Stimulated activated CD4-positive, alpha-beta T cell treated with anti-CD3 and anti-CD28 coated beads, TNF-alpha, amount 100 ng/mL, for 1 hour (primary cell): ENCODE measurements at places on chromosomes 12 and 14.

DNA sequence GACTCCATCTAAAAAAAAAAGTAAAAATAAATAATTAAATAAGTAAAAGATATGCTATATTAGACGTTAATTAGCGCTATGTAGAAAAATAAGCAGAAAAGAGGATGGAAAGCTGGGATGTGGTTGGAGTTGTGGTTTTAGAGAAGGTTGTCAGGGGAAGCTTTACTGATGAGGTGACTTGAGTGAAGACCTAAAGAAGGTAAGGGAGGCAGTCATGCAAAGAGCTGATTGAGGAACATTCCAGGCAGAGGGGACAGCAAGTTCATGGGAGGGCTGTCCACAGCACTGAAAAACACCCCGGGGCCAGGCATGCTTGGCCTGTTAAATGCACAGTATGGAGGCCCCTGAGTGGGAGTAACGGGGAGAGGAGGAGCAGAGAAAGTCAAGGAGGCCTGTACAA lies 15.7 kb downstream of the SMAGP start:
- DNase-seq, result no peak

DNA sequence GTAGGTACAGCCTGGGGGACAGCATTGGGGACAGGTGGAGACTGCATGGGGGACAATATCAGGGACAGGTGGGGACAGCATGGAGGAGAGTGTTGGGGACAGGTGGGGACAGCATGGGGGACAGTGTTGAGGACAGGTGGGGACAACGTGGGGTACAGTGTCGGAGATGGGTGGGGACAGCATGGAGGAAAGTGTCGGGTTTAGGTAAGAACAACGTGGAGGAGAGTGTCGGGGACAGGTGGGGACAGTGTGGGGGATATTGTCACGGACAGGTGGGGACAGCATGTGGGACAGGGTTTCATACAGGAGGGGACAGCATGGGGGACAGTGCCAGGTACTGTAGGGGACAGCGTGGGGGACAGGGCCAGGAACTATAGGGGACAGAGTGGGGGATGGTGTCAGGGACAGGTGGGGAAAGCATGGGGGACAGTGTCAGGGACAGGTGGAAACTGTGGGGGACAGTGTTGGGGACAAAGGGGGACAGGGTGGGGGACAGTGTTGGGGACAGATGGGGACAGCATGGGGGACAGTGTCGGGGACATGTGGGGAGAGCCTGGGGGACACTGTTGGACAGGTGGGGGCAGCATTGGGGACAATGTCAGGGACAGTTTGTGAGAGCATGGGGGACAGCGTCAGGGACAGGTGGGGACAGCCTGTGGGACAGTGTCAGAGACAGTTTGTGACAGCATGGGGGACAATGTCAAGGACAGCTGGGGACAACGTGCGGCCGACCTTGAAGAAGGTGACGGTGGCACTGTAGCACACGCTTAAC lies 213.1 kb downstream of the TMEM121 start:
- DNase-seq, result no peak

- DNase-seq, result no peak
These were observed 35.5 kb downstream of the CIT start for GRCh38 chr12:119841433-119842210.

- DNase-seq, result no peak
These were observed 10.5 kb downstream of the PLD4 start for GRCh38 chr14:104935026-104935650.

GRCh38 chr12:53725824-53726223 lies 1.4 kb downstream of the CALCOCO1 start:
- no peak for DNase-seq

DNA sequence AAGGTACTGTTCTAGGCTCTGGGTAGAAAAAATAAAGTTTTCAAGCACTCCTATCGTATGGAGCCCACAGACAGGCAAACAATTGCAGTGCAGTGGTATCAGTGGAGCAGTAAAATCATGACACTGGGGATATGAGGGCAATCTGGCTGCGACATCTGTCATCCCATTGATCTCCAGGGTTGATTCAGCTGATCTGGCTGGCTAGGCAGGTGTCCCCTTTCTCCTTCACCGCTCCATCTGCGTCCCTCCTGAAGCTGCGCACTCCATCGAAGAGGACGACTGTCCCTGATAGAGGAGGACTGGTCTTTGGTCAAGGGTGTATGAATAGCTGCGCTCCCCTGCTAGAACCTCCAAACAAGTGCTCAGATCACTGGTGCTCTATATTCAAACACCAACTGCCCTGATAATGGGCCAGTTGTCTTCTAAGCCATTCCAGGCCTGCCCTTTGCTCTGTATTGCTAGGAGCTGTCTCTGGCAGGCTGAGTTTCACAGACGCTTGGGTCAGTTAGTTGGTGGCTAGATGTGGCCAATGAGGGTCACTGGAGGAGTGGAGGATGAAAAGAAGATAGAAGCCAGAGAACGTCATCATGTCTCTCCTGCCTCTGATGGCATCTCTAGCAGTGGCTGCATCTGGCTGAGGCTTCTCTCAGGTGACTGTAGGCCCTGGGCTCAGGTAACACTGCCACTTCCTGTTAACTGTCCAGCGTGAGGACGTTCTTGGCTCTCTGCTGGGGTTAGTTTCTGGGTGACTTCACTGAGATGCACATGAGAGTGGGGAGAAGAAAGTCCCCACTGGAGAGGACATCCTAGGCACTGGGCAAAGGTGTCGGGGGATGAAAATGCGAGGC lies 205.0 kb upstream of the FOXN3 start:
- DNase-seq, result no peak

- DNase-seq, result no peak
These were observed 275.2 kb downstream of the DACT1 start for GRCh38 chr14:58912799-58913432.

DNA sequence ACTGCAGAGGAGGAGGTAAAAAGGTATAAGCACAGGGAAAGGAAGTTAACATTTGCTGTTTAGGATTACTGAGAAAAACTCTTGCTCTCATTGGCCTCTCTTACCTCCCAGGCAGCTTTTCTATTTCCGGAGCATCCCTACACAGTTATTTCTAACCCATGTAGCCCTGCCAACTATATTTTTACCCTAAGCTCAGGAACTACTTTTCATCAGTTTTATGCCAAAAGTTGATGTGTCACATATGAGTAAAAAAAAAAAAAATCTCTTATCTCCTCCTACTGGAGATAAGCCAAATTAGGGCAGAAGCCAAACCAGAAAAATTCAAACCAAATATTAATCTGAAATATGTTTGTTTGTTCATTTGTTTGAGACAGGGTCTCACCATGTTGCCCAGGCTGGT lies 34.4 kb upstream of the PSMA6 start:
- DNase-seq, result no peak

GRCh38 chr14:37598747-37599506 lies 3.5 kb downstream of the TTC6 start:
- no peak for DNase-seq

DNA sequence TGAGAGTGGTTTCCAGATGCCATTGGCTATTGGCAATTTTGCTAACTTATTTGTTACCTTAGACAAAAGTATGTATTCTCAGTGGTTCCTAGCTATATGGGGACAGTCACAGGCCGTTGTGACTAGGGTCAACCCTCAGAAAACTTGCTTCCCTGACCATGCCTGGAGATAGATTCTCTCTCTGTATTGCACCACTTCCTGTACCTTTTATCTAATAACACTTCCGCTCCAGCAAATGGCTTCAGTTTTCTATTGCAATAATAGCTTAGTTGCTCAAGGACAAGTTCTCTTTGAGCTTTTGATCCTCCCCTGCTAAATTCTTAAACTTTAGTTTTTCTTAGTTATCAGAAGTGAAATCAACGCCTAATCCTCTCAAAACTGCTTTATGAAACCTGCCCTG lies 338.0 kb downstream of the RMST start:
- no peak for DNase-seq

GRCh38 chr12:74770552-74770951 lies 232.9 kb downstream of the ATXN7L3B start:
- no peak for DNase-seq

- no peak for DNase-seq
These were observed 378.8 kb upstream of the DCN start for GRCh38 chr12:91561301-91561957.

GRCh38 chr12:14953752-14954151 lies 7.6 kb downstream of the ARHGDIB start:
- no peak for DNase-seq

DNA sequence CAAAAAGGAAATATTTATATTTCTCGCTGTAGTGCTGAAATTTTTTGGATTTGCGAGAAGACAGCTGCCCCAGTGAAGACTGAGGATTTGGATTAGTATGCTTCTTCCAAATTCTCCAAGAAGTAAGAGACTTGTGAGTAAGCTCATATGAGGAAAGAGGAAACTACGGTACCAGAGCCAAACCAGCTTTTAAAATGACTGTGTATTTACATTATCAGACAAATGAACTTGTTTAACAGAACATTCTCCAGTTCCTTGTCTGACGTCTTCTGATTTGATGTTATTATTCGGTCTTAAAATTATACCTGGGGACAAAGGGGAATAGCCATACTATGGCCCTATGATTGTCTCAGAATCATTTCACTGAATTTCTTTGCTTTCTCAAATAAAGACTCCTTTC lies 8.0 kb downstream of the CLEC12B start:
- no peak for DNase-seq

GRCh38 chr12:8590842-8591545 lies 21.7 kb downstream of the AICDA start:
- DNase-seq, result no peak

DNA sequence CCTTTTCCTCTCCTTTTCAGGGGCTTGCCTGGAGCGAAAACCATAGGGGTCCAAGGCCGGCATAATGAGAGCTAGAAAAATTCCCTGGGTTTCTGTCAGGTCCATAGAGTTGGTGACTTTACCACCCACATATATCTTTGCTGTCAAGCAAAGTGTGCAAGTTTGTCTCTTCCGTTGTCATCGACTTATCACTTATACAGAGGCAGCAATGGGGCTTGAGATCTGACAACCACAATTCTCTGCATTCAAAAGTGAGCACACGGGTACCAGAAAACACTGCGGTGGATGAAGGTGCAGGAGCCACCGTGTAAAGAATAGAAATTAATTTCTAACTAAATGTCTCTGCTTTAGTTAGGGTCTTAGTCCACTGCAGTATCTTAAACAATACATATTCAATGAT lies 162.3 kb downstream of the DAD1 start:
- DNase-seq, result no peak

- no peak for DNase-seq
These were observed 181.9 kb downstream of the NUAK1 start for GRCh38 chr12:105956662-105957457.

DNA sequence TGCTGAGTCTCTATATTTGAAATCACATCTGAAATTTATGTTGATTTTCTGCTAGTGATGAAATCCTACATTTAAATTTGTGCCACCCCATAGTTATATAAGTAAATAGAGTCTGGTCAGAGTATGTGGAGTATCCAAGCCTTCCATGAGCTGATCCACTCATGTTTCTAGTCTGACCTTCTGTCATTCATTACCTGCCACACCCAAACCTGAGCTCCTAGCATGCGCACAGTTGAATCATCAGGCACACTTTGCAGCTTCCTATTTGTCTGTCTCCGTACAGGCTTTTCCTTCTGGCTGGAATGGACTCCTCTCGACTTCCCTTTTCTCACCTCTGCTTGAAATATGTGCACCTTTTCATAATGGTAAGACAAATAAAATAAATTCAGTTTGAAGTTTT lies 45.3 kb upstream of the LRIG3 start:
- no peak for DNase-seq

DNA sequence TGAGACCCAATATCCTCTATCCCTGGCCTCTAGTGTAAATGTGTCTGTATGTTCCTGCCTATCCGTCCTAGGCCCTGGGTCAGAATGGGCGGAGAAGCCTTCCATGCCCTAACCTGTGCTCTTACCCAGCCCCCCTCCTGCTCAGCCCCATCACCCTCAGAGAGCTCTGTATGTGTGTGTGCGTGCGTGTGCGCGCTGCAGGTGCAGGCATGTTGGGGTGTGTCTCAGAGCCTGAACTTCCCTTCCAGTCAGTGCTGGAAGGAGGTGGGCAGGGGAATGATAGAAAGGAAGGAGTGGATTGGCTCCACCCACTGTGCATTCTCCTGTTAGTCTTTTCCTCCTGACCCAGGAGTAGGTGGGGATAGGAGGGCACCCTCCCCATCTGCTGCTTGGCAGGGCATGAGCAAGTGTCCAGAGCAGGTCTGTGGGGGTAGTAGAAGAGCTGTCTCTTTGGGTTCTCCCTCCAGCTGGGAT lies 7.2 kb downstream of the NAB2 start:
- DNase-seq, result no peak
